ENCODE measurements at places on chromosomes 6 and 20.

DNA sequence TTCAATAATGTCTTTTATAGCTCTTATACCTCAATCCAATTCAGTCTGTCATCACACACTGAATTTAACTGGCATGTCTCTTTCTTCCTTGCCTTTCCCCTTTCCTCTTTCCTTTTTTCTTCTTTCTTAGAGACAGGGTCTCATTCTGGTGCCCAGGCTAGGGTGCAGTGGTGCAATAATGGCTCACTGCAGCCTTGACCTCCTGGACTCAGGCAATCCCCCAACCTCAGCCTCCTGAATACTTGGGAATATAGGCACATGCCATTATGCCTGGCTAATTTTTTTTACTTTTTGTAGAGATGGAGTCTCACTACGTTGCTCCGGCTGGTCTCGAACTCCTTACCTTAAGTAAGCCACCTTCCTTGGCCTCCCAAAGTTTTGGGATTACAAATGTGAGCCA is 65.9 kb downstream of the CBFA2T2 start:
- no peak for DNase-seq

GRCh38 chr6:131205481-131206244 is 70.4 kb downstream of the AKAP7 start:
- DNase-seq = no peak

- DNase-seq = no peak
These were observed 608 bp upstream of the EIF2S2 start for GRCh38 chr20:34112600-34113101.

- no peak for DNase-seq
These were observed 536.0 kb upstream of the JARID2 start for GRCh38 chr6:14709900-14710299.

DNA sequence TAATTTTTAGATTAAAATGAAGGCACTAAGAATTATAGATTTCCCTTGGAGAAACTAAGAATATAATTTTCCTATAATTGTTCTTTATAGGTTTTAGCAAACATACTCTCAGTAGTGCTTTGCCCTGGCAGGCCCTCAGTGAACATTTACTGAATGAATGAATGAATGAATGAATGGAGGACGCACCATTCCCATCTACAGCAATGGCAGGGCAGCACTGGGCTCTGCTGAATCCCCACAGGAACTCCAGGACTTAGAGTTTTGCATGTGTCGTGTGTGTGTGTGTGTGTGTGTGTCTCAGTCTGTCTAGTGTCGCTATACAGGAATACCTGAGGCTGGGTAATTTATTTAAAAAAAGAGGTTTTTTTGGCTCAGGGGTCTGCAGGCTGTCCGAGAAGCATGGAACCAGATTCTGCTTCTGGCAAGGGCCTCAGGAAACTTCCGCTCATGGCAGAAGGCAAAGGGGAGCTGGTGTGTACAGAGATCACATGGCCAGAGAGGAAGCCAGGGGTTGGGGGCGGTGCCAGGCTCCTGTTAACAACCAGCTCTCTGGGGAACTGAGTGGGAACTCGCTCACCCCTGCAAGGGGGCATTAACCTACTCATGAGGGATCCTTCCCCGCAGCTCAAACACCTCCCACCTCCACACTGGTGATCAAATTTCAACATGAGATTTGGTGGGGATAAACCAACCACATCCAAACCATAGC is 20.1 kb downstream of the RNASET2 start:
- DNase-seq = no peak

- no peak for DNase-seq
These were observed 187.3 kb upstream of the HEY2 start for GRCh38 chr6:125562156-125562555.

All from NCI-H774 (cell line).